CD4-positive, CD25-positive, alpha-beta regulatory T cell (primary cell): ENCODE measurements at places on chromosomes 16 and 17. TPM values are rescaled to one million over a fixed set of nuclear protein-coding genes. Genes with fewer than 3 reads are reported as not detected.

DNA sequence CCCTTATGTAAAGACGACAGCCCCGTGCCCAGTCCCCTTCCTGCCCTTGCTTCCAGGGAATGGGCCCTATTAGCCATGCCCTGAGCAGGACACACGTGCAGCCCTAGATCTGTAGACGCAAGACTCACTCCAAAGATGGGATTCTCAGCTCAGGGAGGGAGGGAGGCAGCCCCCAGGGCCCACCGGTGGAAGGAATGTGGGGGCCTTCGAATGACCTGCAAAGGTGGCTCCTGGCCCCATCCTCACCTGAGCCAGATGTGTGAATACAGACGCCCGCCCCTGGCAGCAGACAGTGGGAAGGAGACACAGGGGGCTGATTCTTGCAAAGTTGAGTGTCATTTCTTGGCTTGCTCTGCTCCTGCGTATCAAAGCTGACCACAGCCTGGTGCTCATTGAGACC is 47.8 kb downstream of the LITAF start:
- H3K4me3 ChIP-seq: no peak overlapping the region
- no peaks in the 10 kb centered on the region for H3K36me3 ChIP-seq
- no peaks in the 10 kb centered on the region for H3K27me3 ChIP-seq
- no peak overlapping the region for H3K27ac ChIP-seq
- H3K4me1 ChIP-seq: no peaks in the 10 kb centered on the region

GRCh38 chr16:89898201-89898967 is 20.3 kb upstream of the MC1R start:
- no peaks in the 10 kb centered on the region for H3K4me1 ChIP-seq
- no peak for DNase-seq
- no peak overlapping the region for H3K27ac ChIP-seq
- H3K27me3 ChIP-seq: no peaks in the 10 kb centered on the region
- H3K4me3 ChIP-seq: no peak overlapping the region
- H3K36me3 ChIP-seq: peaks cover 70% of the 10 kb centered on the region

DNA sequence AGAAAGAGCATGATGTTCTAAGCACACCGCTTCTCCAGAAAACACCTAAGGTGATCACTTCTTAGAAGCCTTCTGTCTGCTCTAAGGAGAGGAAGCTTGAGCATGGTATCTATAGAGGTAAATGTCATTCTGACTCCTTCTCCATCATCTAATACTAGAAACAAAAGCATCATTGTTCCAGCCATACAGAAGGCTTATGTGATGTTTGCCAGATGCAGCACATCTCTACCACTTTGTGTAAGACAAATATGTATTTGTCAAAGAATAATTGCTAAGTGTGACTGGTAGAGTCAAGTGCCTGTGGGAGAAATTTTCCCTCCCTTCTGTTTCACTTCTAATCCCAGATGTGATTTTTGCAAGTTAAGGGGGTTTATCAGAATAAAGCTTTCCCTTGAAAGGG is 217.1 kb downstream of the HS3ST3A1 start:
- no peaks in the 10 kb centered on the region for H3K27me3 ChIP-seq
- H3K4me3 ChIP-seq: no peak overlapping the region
- DNase-seq: no peak
- H3K4me1 ChIP-seq: no peaks in the 10 kb centered on the region

- H3K4me1 ChIP-seq: no peaks in the 10 kb centered on the region
- peaks cover 43% of the 10 kb centered on the region for H3K36me3 ChIP-seq
- no peak overlapping the region for H3K27ac ChIP-seq
These were observed 63.0 kb upstream of the CLEC18A start for GRCh38 chr16:69888005-69888590.

DNA sequence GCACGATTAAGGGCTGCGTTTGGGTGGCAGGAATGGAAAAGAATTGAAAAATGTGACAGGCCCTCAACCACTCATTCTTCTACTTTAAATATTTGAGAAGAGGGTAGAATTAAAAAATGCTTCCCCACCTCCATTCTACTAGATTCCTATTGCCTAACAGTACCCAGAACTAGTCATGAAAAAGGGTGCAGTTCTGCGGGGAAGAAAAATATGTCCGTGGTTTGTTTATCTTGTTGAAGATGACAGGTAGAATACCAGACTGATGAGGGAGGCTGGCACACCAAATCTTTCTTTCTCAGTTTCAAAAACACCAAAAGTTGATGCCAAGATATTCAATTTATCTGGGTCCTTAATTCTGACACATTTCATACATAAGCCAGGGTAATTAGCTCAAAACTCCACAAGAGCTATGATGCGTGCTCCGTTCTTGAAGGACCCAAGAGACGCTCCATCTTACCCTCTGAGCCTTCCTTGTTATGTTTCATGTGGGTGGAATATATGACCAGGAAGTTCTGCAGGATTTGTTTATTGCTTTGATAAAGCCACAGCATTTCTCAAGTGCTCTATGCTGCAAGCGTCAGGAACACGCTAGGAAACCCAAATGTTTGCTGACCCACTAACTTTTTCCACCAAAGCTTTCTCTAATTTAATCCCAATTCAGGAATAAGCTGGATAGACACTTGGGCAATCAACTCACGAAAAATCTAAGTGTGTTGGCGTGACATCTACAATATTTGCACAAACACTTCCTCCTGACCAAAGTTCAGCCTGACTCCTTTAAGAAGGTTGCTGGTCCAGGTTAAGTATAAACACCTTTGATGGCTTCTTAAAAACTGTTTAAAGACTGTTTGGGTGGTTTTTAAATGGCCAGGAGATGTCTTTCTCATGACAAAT is 20.6 kb upstream of the GAN start:
- peaks cover 4% of the 10 kb centered on the region for H3K27me3 ChIP-seq
- no peak overlapping the region for H3K4me3 ChIP-seq
- no peaks in the 10 kb centered on the region for H3K4me1 ChIP-seq
- no peak for DNase-seq
- no peak overlapping the region for H3K27ac ChIP-seq
- H3K36me3 ChIP-seq: no peaks in the 10 kb centered on the region

GRCh38 chr17:1398931-1399678 is 917 bp downstream of the YWHAE start:
- H3K27ac ChIP-seq: peak overlapping the region; percentile 92
- H3K27me3 ChIP-seq: no peaks in the 10 kb centered on the region
- DNase-seq: peak; percentile 25
- peaks cover 3% of the 10 kb centered on the region for H3K36me3 ChIP-seq

GRCh38 chr16:17271687-17272086 is 199.1 kb downstream of the XYLT1 start:
- H3K36me3 ChIP-seq: no peaks in the 10 kb centered on the region
- H3K4me1 ChIP-seq: no peaks in the 10 kb centered on the region
- H3K4me3 ChIP-seq: no peak overlapping the region
- H3K27me3 ChIP-seq: no peaks in the 10 kb centered on the region
- no peak for DNase-seq

DNA sequence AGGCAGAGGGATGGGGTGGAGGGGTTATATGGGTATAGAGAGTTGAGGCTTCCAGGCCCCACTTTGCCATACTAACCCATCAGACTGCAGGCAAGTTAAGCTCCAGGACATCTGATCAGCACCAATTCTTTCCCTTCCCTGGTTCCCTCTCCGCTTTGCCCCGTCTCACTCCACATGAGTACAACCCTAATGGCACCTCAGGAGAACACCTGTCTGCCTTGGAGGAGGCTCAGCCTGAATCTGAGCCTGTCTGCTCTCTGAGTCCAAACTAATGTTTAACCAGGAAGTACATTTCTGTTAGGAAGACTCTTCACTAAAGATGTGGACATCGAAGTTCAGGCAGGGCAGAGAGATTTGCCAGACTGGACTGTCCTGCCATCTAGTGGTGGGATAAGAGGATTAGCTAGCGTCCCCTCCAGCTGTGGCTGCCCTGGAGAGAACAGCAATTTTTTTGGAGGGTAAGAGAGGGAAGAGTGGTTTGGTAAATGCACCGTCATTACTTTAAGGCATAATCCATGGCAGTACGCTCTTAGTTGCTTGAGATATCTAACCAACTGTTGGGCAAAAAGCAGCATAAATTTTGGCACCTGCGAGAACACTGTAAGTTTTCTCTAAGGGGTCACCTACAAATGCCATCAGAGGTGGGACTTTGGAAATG is 29.2 kb upstream of the LRRC75A start:
- H3K4me1 ChIP-seq: no peaks in the 10 kb centered on the region
- H3K27ac ChIP-seq: no peak overlapping the region
- DNase-seq: peak; percentile 81
- H3K27me3 ChIP-seq: peaks cover 2% of the 10 kb centered on the region
- H3K4me3 ChIP-seq: no peak overlapping the region
- H3K36me3 ChIP-seq: no peaks in the 10 kb centered on the region

GRCh38 chr16:169014-169413 is 3.2 kb downstream of the HBM start:
- H3K27me3 ChIP-seq: peaks cover 7% of the 10 kb centered on the region
- H3K4me1 ChIP-seq: peaks cover 14% of the 10 kb centered on the region
- no peak overlapping the region for H3K27ac ChIP-seq
- no peak for DNase-seq
- no peaks in the 10 kb centered on the region for H3K36me3 ChIP-seq
- H3K4me3 ChIP-seq: no peak overlapping the region

BCAS3 gene
- 59.1 TPM for total RNA-seq

GRCh38 chr16:69532641-69533455 is 32.9 kb upstream of the NFAT5 start:
- H3K4me1 ChIP-seq: peaks cover 9% of the 10 kb centered on the region
- no peak overlapping the region for H3K27ac ChIP-seq
- DNase-seq: no peak
- H3K36me3 ChIP-seq: no peaks in the 10 kb centered on the region
- no peak overlapping the region for H3K4me3 ChIP-seq

GPR142 gene
- not detected for total RNA-seq

DNA sequence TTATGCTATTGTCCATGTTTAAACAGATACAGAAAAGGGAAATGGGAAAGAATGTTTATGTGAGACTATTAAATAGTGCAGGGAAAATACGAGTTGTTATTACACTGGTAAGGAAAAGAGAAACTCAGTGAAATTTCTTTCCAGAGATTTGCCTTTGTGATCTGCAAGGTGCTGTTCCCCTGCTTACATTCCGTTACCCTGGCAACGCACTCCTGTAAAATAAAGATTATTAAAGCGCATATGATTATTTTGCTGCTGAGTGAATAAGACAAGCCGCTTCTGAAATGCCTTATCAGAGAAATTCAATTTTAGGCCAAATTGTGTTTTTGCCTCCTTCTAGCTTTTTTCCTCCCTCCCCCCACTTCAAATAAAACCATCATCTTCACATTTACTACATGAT is 328.6 kb upstream of the PMFBP1 start:
- H3K27me3 ChIP-seq: no peaks in the 10 kb centered on the region
- no peak overlapping the region for H3K4me3 ChIP-seq
- H3K36me3 ChIP-seq: no peaks in the 10 kb centered on the region
- no peak for DNase-seq

DNA sequence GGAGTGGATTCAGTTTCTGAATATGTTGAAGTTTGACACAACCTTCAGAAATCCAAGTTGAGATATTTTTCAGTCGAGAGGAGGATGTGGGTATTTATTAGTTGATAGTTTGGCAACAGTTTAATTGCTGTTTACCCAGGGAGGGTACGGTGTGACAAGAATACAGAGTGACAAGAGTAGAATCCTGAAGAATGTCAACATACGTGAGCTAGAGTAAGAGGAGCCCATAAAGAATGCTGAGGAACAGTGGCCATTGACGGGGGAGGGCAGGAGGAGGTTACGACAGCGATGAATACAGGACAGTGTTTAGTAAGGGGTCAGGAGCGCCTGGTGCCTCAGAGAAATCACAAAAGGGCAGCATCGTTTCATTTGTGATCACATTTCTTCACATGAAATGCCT is 76.5 kb downstream of the AATF start:
- H3K27ac ChIP-seq: no peak overlapping the region
- peaks cover 10% of the 10 kb centered on the region for H3K4me1 ChIP-seq
- H3K36me3 ChIP-seq: peaks cover 36% of the 10 kb centered on the region

DNA sequence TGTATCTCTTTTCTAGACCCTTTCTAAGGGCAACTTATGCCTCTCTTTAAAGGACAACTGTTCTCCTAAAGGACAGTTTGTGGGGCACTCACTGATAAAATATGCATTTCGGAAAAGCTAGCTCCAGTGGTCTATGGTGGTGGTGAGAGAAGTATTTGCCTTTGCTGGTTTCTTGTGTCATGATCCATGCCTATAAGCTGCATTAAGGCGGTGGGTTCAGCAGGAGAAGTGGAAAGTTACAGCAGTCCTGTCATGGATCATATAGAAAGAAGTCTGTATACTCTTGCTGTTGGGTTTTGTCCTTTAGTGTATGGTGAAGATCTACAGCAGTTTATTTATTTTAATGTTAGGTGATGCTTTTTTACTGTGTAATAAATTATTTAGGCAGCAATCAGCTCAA is 563.9 kb upstream of the PSMD7 start:
- no peak overlapping the region for H3K4me3 ChIP-seq
- H3K27me3 ChIP-seq: no peaks in the 10 kb centered on the region
- H3K4me1 ChIP-seq: no peaks in the 10 kb centered on the region
- H3K36me3 ChIP-seq: no peaks in the 10 kb centered on the region

- no peaks in the 10 kb centered on the region for H3K27me3 ChIP-seq
- no peak overlapping the region for H3K27ac ChIP-seq
- no peak overlapping the region for H3K4me3 ChIP-seq
- H3K36me3 ChIP-seq: peaks cover 83% of the 10 kb centered on the region
- no peak for DNase-seq
- H3K4me1 ChIP-seq: no peaks in the 10 kb centered on the region
These were observed 10.0 kb upstream of the COPRS start for GRCh38 chr17:31869031-31869430.

GRCh38 chr17:64707050-64707591 is 45.0 kb upstream of the SMURF2 start:
- H3K4me1 ChIP-seq: peaks cover 19% of the 10 kb centered on the region
- no peaks in the 10 kb centered on the region for H3K27me3 ChIP-seq
- no peak overlapping the region for H3K4me3 ChIP-seq
- DNase-seq: no peak

NPTX1 gene
- 0.07 TPM for total RNA-seq

SPATA22 gene
- not detected for total RNA-seq

RNF222 gene
- 0.81 TPM for total RNA-seq

GRCh38 chr16:83296505-83296904 is 511.3 kb upstream of the HSBP1 start:
- H3K36me3 ChIP-seq: no peaks in the 10 kb centered on the region
- no peaks in the 10 kb centered on the region for H3K4me1 ChIP-seq
- no peak for DNase-seq
- H3K4me3 ChIP-seq: no peak overlapping the region
- H3K27me3 ChIP-seq: no peaks in the 10 kb centered on the region

HOXB8 gene
- not detected for total RNA-seq

DNA sequence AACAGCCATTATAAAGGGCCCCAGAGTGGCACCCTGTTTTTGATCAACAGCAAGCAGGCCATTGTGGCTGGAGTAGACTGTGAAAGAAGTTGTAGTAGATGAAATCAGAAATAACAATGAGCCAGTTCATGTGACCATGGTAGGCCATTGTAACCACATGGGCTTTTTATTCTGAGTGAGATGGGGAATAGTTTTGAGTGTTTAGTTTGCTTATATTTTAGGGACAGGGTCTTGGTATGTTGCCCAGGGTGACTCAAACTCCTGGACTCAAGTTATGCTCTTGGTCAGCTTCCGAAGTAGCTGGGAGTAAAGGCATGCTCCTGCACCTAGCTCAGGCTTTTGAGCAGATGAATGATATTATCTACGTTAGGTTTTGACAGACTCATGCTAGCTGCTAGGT is 12.0 kb downstream of the CBFB start:
- no peak for DNase-seq
- H3K4me3 ChIP-seq: no peak overlapping the region
- H3K4me1 ChIP-seq: peaks cover 6% of the 10 kb centered on the region
- peaks cover 28% of the 10 kb centered on the region for H3K36me3 ChIP-seq

RBBP6 gene
- total RNA-seq: 158 TPM
